MM.1S (cell line): ENCODE measurements at places on chromosomes 7 and 10.

GRCh38 chr10:110162741-110163145, 44.7 kb upstream of the MXI1 start:
- DNase-seq: no peak

- no peak for DNase-seq
Observed at GRCh38 chr7:111654343-111654742, 92.1 kb upstream of the IMMP2L start.

DNA sequence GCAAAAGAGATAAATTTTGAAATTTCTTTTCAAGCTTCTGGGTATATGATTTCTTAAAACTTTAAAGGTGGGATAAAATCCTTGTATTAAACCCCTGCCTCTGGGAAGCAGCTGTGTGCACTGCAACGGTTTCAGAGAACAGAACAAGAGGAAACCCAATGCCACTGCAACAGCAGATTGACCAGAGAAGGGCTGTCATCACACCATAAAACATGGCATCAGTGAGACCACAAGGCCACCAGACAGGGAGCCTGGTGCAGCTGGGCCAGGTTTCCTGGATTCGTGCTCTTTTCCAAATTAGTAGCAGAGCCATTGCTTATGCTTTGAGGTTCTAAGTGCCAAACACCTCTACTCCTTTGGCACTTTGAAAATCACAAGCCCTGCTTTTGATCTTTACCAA, 152.4 kb downstream of the PRPF18 start:
- DNase-seq: no peak

GRCh38 chr10:95360122-95360714, 69.4 kb upstream of the PDLIM1 start:
- peak; percentile 27 for DNase-seq

- no peak for DNase-seq
Observed at GRCh38 chr7:22666732-22667131, 60.3 kb upstream of the IL6 start.

- DNase-seq: no peak
Observed at GRCh38 chr10:59360605-59361405, 1.5 kb downstream of the FAM13C start.

GRCh38 chr7:126535176-126535575, 717.6 kb downstream of the GRM8 start:
- DNase-seq: no peak

DNA sequence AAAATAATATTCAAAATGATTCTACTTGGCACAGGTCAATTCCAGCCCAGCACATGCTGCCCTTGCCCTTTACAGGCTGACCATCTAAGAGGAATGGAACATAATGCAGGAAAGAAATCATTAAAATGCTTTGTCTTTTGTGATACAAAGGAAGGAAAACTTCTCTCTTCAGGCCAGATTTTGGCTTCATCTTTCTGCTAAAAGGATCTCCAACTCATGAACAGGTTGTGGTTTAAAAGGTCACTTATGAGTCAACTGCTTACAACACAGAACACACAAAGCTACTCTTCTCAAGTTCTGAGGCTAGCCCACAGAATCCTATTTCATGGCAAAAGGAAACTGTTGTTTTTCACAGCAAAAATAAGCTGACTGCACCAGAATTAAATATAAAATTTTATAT, 197.1 kb downstream of the DOCK4 start:
- peak; percentile 37 for DNase-seq

DNA sequence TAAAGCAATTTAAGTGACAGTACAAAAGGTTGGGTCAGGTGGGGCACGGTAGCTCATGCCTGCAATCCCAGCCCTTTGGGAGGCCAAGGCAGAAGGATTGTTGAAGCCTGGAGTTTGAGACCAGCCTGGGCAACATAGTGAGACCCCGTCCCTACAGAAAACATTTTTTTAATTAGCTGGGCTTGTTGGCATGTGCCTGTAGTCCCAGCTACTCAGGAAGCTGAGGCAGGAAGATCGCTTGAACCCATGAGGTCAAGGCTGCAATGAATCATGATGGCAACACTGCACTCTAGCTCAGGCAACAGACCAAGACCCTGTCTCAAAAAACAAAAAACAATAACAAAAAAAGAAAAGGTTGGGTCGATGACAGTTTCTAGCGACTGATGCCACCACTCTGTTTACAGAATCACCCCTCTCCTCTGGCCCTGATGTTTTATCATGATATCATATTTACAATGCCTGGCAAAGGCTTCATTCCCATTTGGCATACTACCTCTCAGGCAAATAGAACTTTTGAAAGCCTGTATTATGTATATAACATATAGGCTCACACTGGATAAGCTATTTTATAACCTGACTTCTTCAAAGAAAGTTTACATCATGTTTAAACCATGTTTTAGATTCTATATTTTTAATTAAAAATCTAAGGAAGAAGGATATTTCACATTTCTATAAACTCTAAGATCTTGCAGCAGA, 558 bp upstream of the ABCC2 start:
- DNase-seq: no peak

GRCh38 chr7:35854311-35854710, 53.5 kb downstream of the SEPTIN7 start:
- no peak for DNase-seq

DNA sequence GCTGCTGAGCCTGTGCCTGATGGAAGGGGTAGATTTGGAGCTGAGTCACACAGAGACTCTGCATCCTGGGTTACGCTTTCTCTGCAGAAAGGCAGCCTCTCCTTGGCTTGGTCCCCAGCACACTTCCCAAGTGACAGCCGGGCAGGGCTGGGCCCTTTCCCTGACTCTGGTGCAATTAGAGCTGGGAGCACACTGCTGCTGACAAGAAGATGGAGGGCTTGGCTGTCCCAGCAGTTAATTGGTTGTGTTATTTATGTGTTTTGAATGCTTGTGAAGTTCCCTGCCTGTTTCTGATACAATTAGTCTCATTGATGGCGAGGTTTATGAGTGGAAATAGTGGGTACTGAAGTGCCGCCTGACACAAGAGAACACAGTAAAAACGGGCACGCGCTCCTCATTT, 123.6 kb downstream of the TCERG1L start:
- DNase-seq: no peak

- DNase-seq: no peak
Observed at GRCh38 chr7:137204246-137204645, 139.3 kb downstream of the PTN start.

GRCh38 chr10:90988802-90989201, 67.9 kb upstream of the ANKRD1 start:
- no peak for DNase-seq

GRCh38 chr7:8549046-8549445, 115.6 kb downstream of the NXPH1 start:
- no peak for DNase-seq

- DNase-seq: no peak
Observed at GRCh38 chr10:44958196-44958897, 1.3 kb upstream of the RASSF4 start.

GRCh38 chr7:31663072-31663471, 23.9 kb upstream of the PPP1R17 start:
- DNase-seq: no peak

DNA sequence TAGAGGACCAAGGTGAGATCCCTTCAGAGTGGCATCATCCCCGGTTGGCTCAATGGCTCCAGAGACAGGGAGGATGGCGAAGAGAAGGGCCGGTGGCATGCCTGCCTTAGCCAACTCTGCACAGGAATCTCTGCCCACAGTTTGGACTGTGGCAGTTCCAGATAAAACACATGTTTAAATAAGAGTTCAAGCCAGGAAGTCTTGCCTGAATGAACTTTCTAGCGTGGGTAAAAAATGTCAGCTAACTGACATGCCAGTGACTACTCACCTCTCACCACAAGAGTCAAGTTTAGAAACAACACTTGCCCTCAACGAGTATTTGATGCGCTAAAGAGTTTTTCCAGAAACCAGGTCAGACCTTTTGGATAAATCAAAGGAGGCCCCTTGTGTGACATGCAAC, 3.0 kb downstream of the NOD1 start:
- no peak for DNase-seq

DNA sequence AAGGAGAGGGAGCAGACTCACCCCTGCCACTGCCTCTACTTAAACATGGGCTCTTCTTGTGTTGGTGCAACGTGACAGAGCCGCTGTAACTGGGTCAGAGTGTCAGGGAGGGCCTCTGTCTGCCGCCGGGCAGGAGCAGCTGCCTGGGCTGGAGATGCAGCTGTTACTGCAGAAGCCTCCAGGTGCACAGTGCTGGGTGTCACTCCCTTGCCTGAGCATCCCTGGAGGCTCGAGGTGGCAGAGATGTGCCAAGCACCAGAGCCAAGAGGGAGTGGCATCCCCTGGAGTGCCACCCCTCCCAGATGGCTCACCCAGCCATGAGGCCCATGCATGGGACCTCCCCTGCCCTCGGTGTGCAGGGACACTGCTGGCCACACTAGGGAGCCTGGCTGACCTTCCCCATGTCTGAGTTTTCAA, 145.7 kb downstream of the PRPF18 start:
- no peak for DNase-seq

GRCh38 chr10:97335188-97335619, 675 bp upstream of the FRAT2 start:
- DNase-seq: no peak

GRCh38 chr10:11177926-11178471, 160.3 kb downstream of the CELF2 start:
- DNase-seq: peak; percentile 93
